ENCODE measurements at places on chromosomes 7 and 10. TPM values are rescaled to one million over a fixed set of nuclear protein-coding genes. Genes with fewer than 3 reads are reported as not detected.

DNA sequence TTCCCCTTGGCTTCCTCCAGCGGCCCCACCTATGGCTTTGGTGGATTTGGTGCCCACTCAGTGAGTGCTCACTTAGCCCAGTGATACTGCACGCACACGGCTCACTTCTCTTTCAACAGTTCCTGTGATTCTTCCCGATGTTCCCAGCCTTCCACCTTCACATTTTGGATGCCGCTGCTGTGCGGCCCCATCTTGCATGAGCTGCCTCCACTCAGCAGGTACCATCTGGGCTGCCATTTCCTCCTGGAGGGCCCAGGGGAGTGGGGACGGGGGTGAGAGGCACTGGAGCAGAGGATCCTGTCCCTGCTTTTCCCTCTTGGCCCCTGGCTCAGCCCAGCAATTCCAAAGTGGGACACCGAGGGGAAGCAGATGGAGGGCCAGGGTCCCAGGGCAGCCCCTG lies 323.3 kb upstream of the ZNF32 start:
- no peak for DNase-seq

- no peak for DNase-seq
These were observed 284.1 kb upstream of the SMIM30 start for GRCh38 chr7:113402482-113402881.

DNA sequence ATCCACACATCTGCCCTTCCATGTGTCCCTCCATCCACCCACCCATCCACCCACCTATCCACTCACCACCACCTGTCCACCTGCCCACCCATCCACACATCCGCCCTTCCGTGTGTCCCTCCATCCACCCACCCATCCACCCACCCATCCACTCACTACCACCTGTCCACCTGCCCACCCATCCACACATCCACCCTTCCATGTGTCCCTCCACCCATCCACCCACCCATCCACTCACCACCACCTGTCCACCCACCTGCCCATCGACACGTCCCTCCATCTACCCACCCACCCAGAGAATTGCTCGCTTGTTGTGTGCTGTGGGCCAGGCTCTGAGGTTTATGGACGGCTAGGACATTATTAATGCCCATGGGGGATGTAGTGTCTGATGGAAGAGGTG lies 500.2 kb downstream of the DNAJB6 start:
- DNase-seq, result no peak

GRCh38 chr10:15897287-15897686 lies 37.0 kb upstream of the MINDY3 start:
- no peak for DNase-seq

DNA sequence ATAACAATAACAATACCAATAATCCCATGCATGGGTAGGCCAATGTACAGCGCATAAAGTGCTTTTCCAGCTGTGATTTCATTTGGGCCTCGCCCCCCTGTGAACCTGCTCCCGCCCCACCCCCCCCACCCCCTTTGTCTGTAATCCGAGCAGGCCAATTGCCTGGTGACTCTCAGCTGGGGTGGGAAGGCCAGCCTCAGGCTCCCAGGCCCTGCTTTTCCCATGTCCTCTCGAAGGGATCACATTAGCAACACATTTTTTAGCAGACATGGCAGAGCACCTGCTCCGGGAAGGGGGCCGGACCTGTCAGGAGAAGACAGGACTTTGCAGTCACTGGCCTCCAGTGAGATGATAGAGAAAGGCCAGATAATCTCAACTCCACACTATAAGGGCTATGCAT lies 439.3 kb downstream of the RPS24 start:
- DNase-seq, result no peak

DNA sequence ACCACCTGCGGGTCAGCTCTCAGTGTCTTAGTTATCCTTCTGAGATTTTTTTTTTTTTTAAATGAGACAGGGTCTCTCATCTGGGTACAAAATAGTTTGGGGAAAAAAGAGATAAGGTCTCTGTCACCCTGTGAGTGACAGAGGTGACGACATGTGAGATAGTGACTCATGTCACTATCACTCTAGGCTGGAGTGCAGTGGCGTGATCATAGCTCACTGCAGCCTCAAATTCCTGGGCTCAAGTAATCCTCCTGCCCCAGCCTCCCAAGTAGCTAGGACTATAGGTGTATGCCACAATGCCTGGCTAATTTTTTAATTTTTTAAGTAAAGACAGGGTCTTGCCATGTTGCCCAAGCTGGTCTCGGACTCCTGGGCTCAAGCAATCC lies 10.4 kb downstream of the BLVRA start:
- no peak for DNase-seq

- no peak for DNase-seq
These were observed 57.8 kb downstream of the ANKMY2 start for GRCh38 chr7:16587790-16588189.

DNA sequence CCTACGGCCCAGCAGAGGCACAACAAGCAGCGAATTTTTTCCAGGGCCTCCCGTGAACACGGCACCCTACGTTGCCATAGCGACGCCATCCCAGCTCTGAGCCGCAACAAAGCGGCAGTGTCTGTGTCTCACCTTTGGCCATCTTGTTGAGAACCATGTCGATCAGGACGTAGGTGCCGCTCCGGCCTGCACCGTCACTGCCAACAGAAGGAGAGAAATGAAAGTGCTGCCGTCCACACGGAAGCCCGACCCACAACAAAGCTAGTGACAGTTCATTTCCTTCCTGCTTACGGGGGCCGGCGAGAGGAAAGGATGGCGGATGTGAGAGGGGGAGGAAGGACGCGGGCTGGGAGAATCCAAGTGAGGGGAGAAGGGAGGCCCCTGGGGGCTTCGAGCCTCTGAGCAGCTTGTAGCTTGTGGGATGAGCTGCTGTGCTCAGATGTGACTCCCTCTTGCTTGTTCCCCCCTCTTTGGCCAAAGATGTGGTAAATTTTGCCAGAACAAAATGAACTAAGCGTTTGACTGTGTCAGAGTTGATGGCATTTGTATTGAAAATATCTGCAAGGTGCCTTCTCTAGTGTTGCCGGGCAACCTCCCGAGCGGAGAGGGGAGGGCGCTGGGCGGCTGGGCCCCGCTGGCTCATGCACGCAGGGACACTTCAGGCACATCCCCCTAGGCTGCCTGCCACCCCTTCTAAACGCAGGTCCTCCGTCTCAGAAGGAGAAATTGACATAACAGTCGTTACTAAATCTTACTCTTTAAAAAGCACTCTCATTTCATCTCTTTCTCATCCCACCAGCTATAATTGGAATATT lies 232.2 kb downstream of the DNAJB6 start:
- DNase-seq, result no peak

- no peak for DNase-seq
These were observed 130.5 kb downstream of the GRK5 start for GRCh38 chr10:119337796-119338432.

The ZFYVE27 gene
- total RNA-seq, result 33.4 TPM

The TRPV5 gene
- total RNA-seq, result not detected

The EGR2 gene
- 26.2 TPM for total RNA-seq

The SSC4D gene
- total RNA-seq, result not detected

DNA sequence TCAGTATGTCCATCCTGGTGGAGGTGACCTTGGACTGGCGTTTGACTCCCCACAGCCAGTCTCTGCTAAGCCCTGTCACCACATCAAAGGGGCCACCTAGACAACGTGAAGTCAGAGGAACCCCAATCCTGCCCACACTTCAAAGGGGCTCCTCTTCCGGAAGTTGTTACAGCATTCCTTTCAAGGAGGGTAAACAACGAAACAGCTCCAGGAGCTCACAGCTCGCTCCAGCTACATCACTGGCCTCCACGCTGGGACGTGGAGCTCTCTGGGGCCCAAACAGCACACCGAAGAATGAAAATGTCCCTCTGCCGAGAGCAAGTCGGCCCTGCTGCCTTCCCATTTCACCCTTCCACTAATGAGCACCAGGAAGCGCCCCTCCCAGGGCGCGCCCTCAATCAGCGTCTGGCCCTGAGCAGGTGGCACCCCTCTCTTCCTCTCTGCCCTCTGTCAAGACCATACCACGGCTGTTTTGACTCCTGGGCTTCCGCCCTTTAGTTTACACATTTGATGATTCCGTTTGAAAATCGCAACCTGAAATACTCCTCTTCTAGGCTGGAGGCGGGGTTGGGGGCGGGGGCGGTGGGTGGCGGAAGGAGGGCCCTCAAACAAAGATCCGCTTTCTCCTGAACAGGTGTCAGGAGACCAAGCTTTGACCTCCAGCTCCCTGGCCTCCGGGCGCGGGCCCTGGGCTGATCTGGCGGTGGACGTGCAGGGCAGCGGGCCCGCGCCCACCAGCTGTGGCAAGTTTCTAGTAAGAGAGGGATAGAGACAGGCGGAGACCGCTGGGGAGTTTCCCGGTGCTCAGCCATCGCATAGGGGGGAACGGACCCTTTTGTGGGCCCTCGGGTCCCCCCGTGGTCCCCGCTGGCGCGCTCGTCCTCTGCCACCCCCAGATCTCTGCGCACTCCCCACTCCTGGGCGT lies 53.1 kb upstream of the KDM7A start:
- no peak for DNase-seq

DNA sequence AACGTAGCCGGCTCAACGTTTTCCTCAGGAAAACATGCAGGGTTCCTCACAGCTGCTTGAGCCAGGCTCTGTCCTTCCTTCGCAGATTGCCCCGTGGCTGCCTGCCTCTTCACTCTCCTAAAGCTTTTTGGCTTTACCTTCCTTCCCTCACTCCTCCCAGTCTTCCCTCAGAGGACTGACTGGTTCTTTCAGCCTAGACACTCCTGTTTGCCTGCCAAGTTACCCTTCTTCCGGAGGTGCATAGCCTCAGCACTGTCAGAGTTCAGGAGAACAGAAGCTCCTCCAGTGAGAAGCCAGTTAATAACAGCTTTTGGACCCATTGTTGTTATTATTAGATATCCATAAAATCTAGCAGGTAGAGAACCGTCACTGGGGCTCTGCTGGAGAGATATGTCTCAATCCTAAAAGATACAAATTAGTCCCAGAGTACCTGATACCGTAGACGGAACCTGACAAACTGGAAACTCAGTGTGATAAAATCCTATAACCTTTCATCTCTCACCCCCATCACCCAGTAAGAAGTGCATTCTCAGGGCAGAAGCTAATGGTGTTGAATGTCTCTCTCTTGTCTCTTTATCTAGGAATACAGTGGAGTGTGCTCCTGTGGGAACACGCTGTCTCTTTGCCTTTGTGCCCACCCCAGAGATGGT lies 79.6 kb downstream of the SND1 start:
- no peak for DNase-seq

DNA sequence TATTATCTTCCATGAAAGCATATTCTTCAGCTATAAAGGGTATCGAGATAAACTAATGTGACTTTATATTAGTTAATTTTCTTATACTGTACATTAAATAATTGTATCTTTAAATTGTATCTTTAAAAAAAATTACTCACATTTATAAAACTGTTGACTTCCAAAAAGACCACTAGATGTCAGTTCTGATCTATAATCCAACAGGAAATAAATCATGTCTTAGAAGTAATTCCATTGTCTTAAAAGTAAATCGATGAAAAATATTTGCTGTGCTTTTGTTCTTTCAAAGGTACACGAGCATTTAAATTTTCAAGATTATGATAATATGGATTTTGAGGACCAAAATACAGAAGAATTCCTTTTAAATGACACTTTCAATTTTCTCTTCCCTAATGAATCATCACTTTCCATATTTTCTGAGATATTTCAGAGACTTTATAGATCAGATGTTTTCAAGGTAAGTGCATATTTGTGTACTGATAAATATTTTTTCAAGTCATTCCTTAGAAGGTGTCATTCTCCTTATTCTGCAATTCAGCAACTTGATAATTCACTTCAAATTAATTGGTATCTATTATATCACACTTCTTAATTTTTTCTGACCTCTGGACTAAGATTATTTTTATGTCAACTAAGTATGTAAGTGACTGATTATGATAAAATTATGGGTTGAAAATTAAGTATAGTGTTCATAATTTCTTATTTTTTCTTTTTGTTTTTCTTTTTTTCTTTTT lies 138.5 kb downstream of the CPED1 start:
- DNase-seq, result no peak

The RNLS gene
- 29.5 TPM for total RNA-seq

GRCh38 chr7:19410106-19410505 lies 264.9 kb upstream of the FERD3L start:
- DNase-seq, result no peak

The VWA2 gene
- 1.2 TPM for total RNA-seq

- no peak for DNase-seq
These were observed 282.4 kb downstream of the EXOC4 start for GRCh38 chr7:133535308-133535707.

GRCh38 chr10:102642736-102643335 lies 1.4 kb upstream of the TRIM8 start:
- peak; percentile 55 for DNase-seq

The NKX2-3 gene
- total RNA-seq, result not detected

DNA sequence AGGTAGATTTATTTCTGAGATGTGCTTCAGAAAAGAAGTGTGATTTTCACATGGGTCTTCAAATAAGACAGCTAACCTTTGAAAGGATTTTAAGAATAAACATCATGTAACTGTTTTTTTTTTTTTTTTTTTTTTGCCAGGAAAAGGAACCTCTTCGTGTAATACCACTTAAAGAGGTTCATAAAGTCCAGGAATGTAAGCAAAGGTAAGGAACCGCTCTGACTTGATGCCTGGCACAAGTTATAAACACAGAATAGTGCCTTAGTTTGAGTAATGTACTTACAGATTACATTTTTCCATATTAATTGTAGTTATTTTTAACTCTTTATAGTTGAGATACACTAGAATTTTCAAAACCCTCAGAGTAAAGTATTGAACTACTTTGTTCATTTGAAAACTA lies 30.4 kb upstream of the ARMS2 start:
- DNase-seq, result no peak

DNA sequence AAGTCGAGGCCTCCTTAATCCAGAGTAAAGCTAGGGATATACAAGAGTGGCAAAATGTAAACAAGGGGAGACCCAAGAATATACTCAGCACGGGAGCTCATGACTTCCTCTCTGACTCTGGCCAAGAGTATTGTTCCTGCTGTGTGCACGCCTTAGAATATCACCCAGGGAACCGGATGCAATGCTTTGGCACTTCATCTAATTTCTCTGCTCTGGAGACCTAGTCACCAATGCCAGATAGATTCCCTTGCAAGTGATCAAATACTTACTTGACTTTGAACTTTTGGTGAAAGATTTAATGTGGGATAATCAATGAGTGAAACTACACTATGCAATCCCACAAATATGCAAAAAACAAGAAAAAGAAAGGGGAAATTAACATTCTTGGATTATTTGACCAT lies 695.5 kb downstream of the INHBA start:
- no peak for DNase-seq

DNA sequence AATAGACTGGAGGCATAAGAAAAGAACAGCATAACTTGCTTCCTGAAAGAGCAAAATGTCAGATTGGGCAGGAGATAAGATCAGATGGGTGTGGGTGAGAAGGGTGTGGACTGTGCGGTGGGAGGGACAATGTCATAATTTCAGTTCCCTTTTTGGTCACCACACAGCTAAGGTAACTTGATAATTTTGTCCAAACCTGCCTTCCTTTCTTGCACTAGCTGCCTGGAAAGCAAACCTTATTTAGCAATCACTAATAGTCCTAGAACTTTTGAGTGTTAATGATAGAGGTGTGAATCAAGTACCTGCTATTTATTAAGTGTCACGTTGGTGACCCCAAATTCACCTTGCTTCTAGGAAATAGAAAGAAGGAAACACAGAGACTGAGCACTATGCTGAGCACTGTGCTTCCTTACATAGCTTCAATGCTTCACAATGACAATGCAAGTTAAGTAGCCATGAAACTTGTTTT lies 72.4 kb upstream of the SP4 start:
- DNase-seq, result no peak

GRCh38 chr10:79272353-79272752 lies 74.9 kb upstream of the PPIF start:
- no peak for DNase-seq

- DNase-seq, result no peak
These were observed 90.2 kb upstream of the PRSS58 start for GRCh38 chr7:142348100-142348499.

Measured in tibial nerve (tissue), 4 donors.